ENCODE measurements at places on chromosomes 5 and 9. TPM values are rescaled to one million over a fixed set of nuclear protein-coding genes. Genes with fewer than 3 reads are reported as not detected.

DNA sequence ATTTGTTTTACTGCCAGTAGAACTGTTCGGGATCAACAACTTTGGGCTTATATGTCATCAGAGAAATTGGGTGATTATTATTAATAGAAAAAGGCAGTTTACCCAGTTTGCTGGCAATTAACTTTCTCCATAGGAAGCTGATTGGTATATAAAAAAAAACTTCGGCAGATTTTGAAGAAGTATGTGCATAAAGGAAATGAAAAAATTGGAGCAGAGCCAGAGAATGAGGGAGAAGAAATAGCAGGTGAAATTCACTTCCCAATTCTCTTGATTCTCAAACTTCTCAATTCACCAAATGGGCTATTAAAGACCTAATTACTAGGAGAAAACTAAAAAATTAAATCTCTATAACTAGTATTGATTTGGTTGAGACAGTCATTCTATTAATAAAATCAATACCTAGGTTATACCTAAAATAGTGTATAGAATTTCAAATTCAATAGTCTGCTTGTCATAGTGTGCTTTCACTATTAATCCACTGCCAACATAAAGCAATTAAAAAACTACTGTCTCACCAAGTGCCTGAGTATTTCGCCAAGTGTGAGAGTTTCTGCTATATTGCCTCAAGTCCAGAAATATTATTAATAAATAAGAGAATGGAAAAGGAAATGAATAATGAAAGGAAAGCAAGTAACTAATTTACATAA, 47.5 kb downstream of the STX17 start:
- DNase-seq: no peak

DNA sequence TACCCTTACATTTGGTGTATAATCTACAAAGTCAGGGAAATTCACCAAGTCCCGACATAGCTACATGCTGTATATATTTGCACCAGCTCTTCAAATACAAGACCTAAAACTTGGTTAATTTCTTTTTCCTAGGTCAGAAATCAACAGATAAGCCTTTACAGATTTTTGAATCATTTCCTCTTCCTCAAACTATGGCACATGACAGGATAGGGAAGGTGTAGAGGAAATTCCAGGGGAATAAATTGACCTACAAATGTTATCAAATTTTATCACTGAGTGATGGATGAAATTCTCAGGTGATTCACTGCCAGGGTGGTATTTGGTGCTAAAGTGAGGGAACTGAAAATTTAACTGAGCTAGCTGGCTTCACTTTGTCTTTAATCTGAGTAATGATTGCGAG, 360.0 kb downstream of the BNC2 start:
- DNase-seq: no peak

The FOXD4L4 gene
- total RNA-seq: 0.52 TPM

DNA sequence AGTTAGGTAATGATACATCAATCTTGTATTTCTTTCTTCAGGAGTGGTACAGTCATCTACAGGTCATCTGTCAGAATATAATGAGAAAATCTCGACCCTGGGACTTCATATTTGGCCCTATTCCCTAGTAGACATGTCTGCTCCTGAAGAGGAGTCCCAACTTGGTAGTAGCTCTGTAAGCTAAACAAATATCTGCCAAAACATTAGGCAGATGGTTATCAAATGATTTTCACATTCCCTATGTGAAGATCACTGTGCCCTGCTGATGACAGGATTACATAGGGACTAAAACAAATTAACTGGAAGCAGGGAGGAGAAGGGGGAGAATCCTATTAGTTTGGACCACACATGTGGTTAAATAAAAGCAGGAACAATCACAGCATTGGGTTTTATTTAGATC, 138.6 kb upstream of the NFIB start:
- no peak for DNase-seq

GRCh38 chr5:91058575-91058974, 324.5 kb downstream of the ARRDC3 start:
- no peak for DNase-seq

The TAS2R1 gene
- not detected for total RNA-seq

The LCP2 gene
- total RNA-seq: 0.61 TPM

The SH3PXD2B gene
- 27.5 TPM for total RNA-seq

The RORB gene
- 0.02 TPM for total RNA-seq

GRCh38 chr5:157382996-157383800, 76.8 kb upstream of the NIPAL4 start:
- no peak for DNase-seq

The PCA3 gene
- total RNA-seq: not detected

DNA sequence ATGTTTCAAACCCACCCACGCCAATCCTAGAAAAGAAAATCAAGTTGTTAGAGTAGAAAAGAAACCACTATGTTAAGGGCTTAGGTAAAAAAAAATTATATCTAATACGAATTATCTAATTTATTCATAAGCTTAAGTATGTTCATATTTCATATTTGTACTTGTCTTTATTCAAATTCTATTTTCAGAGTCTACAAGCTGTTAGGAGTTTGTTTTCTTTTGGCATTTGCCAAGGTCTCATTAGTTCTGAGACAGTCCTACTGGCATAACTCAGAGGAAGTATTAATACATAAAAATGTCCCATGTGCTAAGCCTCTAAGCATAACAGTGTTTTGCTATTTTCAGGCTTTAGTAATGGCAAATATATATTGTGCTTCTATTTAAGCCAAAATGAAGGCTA, 57.6 kb downstream of the STARD4 start:
- DNase-seq: no peak

DNA sequence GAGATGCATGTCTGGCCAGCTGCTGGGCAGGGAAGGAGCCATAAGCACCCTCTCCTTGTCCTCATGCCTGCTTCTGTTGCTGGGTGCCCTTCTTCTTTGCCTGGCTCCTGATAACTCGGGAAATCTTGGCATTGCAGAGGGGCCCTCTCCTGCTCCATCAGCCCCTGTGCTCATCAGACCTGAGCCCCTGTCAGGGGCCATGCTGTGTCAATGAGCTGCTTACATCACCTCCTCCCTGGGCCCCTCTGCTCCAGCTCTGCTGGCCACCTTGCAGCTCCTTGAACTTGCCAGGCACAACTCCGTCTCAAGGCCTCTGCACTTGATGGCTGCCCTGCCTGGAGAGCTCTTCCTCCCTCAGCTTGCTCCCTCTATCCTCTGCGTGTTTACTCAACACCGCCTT, 194.3 kb downstream of the TTLL11 start:
- no peak for DNase-seq
